ENCODE measurements at places on chromosomes 12 and 14. TPM values are rescaled to one million over a fixed set of nuclear protein-coding genes. Genes with fewer than 3 reads are reported as not detected.

Gene ZFYVE1
- 23.1 TPM for total RNA-seq

DNA sequence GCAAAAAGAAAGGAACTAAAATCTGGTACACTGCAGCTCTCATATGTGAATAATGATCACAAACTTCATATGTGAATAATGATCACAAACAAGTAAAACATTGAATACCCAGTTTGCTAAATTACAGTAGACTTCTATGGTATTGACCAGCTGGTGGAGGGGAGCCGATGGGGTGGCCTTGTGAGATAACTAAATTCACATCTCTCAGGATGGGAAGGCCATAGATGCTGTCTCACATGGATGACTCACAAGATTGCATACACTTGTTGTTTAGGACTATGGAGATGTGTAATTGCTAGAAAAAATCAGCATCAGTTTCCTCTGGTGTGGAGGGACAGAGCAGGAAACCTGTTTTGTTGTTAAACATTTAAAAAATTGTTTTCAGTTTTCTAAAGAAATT is 49.2 kb downstream of the ACACB start:
- no peak for DNase-seq
- no peak overlapping the region for H3K4me3 ChIP-seq
- peaks cover 7% of the 10 kb centered on the region for H3K36me3 ChIP-seq

- H3K4me1 ChIP-seq, result peaks cover 7% of the 10 kb centered on the region
- H3K36me3 ChIP-seq, result peaks cover 8% of the 10 kb centered on the region
- H3K27ac ChIP-seq, result no peak overlapping the region
- no peaks in the 10 kb centered on the region for H3K27me3 ChIP-seq
- H3K4me3 ChIP-seq, result no peak overlapping the region
- DNase-seq, result no peak
These were observed 166.4 kb downstream of the TSPAN9 start for GRCh38 chr12:3243376-3244084.

- DNase-seq, result no peak
- peak overlapping the region; percentile 62 for H3K4me3 ChIP-seq
- H3K27me3 ChIP-seq, result no peaks in the 10 kb centered on the region
These were observed 38.4 kb upstream of the BCL2L14 start for GRCh38 chr12:12032260-12032791.

DNA sequence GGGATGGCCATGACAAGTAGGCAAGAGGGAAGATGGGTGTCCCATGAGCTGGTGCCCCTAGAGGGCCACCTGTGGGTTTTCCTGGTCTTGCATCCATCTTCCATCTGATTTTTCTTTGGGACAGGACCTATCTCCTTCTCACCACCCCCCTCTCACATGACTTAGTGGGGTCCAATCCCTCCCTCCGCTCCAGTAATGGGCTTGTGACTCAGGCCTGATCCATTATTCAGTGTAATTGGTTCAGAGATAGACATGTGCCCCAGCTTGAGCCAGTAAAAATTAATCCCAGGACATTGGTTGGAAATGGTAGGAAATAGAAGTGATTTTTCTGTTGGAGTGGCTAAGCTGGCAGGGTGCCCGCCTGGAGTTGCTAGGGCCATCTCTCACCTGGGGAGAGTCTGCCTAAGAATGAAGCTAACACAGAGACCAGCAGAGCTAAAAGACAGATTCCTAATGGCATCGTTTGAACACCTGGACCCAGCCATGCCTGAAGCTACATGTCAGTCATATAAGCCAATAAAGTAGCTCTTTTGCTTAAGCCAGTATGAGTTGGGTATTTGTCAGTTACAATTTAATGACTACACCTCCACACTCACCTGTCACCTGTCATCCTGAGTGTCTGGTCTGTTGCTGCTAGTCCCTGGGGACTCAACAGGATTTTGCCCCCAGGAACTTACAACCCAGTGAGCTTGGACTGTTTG is 14.7 kb downstream of the RASAL1 start:
- no peaks in the 10 kb centered on the region for H3K4me1 ChIP-seq
- no peak overlapping the region for H3K4me3 ChIP-seq
- no peak overlapping the region for H3K27ac ChIP-seq
- no peak for DNase-seq
- H3K36me3 ChIP-seq, result peaks cover 2% of the 10 kb centered on the region

DNA sequence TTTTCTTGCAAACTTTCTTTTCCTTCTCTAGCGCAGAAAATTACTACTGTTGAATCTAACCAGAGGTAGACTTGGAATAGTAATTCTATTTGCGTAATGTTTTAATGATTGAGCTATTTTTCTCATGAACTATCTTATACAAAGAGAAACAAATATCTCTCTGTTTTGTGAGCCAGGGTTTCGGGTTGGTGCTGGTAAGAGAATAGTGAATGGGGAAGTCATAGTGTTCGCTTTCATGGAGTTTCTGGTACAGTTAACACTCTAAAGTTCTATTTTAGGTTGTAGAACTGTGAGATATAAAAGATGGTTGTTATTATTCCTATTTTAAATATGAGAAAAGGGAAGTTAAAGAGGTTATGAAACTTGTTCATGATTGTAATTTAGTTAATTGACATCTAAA is 6.6 kb downstream of the CLEC1B start:
- no peak for DNase-seq
- H3K4me1 ChIP-seq, result peaks cover 3% of the 10 kb centered on the region
- peaks cover 5% of the 10 kb centered on the region for H3K27me3 ChIP-seq
- H3K27ac ChIP-seq, result no peak overlapping the region
- no peaks in the 10 kb centered on the region for H3K36me3 ChIP-seq
